ENCODE measurements at places on chromosomes 12 and 14. TPM values are rescaled to one million over a fixed set of nuclear protein-coding genes. Genes with fewer than 3 reads are reported as not detected.

SCNN1A gene
- total RNA-seq, result not detected

GZMB gene
- not detected for total RNA-seq

- no peak for DNase-seq
Observed at GRCh38 chr12:75549989-75550388, 38.6 kb upstream of the KRR1 start.

- no peak for DNase-seq
Observed at GRCh38 chr12:42483521-42483790, 106.1 kb downstream of the PRICKLE1 start.

DNA sequence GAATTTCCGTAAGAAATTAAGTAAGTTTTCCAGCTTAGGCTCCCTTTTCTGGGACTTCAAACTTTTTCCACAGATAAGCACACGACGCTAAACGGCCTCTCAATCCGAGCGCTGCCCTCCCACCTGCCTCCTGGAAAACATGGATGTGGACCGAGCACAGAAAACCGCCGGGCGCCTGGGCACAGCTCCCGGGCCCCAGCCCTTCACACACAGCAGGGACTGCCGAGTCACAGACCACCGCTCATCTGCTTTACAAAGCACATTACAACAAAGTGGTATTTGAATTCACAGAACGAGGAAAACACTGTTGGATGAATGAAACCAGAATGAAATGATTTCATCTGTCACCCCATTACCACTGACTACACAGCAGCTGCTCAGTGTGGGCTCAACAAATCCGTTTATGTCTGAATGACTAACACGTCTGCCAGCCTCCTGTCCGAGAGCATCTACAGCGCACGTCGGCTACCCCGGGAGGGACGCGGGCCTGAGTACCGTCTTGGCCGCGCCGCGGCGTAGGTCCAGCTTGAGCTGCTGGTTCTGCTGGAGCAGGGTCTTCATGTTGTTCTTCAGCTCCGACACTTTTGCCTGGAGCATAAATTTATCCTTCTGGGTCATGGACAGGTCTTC lies 13.1 kb upstream of the ANKLE2 start:
- DNase-seq, result no peak

Measured in pulmonary artery endothelial cell (primary cell).